Stimulated activated CD4-positive, alpha-beta T cell treated with anti-CD3 and anti-CD28 coated beads, Interleukin-12 subunit alpha, Interleukin-12 subunit beta, amount 100 ng/mL, for 24 hours (primary cell): ENCODE measurements at places on chromosomes 11 and 22.

- no peak for DNase-seq
Measured at GRCh38 chr11:58058276-58059006, 27.7 kb downstream of the OR6Q1 start.

DNA sequence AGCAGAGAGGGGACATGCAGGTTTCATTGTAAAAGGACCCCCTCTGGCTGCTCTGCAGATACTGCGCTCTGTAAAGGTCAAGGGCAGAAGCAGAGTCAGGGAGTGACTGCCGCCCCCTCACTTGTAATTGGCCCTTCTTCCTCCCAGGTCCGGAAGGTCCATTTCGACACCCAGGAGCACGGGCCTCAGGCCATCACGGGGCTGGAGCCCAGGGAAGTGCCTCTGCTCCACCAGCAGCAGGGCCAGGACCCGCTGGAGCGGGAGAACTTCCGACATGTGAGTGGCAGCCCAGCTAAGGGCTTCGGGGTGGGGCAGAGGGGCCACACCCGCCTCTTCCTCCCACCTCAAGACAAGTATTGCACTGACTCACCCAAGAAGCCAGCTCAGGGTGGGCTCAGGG is 24.0 kb upstream of the LRRC10B start:
- DNase-seq = no peak

GRCh38 chr22:46660604-46661201 is 40.5 kb downstream of the GRAMD4 start:
- DNase-seq = no peak

DNA sequence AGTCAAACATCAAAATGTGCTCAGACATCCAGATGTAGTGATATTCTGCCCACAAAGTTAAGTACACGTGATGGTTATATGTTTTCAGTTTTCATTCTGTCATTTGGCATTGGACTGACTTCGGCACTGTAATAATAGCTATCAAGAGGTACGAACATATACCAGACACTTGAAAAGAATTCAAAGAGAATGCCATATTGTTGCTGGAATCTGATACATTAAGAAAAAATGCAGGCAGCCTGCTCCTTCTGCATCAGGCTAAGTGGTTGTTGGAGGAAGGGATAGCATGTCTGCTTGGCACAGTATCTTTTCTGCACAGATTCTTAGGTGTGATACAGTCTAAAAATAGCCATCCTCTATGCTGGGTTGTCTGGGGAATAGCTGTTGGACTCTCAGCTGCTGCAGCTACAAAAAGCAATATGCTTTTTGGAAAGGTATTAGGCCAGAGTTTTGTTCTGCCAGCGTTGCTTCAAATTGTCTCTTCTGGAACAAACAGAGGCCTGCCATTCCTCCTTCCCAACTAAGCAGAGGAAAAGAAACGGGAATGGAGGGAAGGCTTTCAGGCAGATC is 892.6 kb downstream of the TBC1D22A start:
- DNase-seq = no peak

DNA sequence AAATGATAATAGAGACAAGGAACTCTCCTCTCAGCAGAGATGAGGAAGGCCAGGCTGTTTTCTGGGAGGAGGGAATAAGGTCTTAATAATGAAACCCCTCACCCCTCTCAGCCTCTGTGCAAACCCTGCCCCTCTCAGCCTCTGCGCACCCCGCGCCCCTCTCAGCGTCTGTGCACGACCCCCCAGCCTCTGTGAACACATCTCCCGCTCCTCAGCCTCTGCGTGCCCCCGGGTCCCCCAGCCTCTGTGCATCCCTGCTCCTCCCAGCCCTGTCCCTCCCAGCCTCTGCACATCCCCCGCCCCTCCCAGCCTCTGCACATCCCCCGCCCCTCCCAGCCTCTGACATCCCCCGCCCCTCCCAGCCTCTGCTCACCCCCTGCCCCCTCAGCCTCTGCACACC is 837.8 kb downstream of the TBC1D22A start:
- no peak for DNase-seq
